SHP77 treated with DMSO at 0.1 percent for 48 hours (cell line): ENCODE measurements at places on chromosomes 13 and 19.
A peak's percentile ranks its signal among the peaks of the same experiment; 100 is the strongest.

- DNase-seq: no peak
Observed at GRCh38 chr19:15453091-15453578, 3.4 kb upstream of the WIZ start.

DNA sequence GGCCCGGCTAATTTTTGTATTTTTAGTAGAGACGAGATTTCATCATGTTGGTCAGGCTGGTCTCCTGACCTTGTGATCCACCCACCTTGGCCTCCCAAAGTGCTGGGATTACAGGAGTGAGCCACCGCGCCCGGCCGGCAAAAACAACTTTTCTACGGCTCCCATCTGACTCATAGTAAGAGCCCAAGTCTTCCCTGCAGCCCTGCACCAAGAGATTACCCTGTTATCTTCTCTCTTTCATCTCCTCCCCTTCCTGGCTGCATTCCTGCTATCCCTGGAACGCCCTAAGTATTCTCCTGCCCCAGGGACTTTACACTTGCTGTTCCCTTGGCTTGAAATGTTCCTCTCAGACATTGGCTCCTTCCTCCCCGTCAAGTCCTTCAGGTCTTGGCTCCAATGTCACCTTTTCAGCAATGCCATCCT is 6.6 kb downstream of the AP2S1 start:
- DNase-seq: no peak

- DNase-seq: no peak
Observed at GRCh38 chr19:51219307-51219706, 5.6 kb upstream of the CD33 start.

GRCh38 chr13:50636007-50636704 is 207.3 kb downstream of the DLEU7 start:
- no peak for DNase-seq

- DNase-seq: peak; percentile 89
Observed at GRCh38 chr19:49443366-49444099, 2.2 kb upstream of the SLC17A7 start.

- no peak for DNase-seq
Observed at GRCh38 chr13:94114166-94114565, 365.3 kb downstream of the DCT start.

GRCh38 chr13:38657191-38657590 is 29.7 kb upstream of the FREM2 start:
- DNase-seq: no peak

GRCh38 chr19:42436006-42436405 is 6.7 kb downstream of the CXCL17 start:
- no peak for DNase-seq

- no peak for DNase-seq
Observed at GRCh38 chr19:42226886-42227285, 6.8 kb downstream of the ZNF526 start.

DNA sequence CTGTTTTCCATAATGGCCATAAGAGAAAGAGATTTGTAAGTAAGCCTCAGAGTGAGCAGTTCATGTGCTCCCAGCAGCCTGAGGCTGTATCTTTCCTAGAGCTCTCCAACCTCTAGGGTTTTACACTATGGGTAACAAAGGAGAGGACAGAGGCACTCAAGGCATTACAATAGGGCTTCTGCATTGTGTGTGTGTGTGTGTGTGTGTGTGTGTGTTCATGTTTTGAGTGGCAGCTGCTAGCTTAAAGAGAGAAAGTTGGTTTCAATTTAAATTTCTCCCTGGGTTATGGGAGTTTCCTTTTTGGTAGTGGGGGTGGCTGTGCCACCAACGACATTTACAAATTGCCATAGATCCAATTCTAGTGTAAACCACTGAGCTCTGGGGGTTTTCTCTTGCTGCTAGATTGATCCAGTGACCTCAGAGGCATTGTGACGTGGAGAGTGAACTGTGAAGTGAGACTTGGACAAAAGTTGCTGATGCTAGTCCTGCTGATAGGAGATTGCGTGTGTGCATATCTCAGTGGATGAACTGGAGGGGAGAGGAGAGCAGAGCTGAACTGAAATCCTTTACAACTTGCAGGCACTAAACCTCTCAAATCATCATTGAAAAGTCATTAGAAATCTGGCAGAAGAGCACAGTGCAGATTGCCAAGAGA is 67.2 kb upstream of the OLFM4 start:
- no peak for DNase-seq

GRCh38 chr19:31312009-31312676 is 37.1 kb downstream of the TSHZ3 start:
- DNase-seq: no peak

DNA sequence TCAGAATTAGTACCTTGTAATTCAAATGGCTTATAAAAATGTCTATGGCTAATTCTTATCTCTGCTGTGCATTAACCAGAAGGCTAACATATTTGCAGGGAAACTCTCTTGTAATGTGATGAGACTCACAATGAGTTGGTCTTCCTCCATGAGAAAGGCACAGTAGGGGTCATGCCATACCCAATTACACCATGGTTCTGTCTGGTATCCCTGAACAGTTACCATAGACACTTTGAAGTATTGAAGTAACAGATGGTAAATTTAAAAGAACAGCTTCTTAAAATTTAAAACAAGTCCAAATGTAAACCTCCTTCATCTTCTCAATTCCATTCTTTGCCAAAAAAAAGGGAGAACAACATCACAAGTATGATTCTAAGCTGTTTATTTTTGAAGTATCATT is 22.6 kb upstream of the SLAIN1 start:
- DNase-seq: no peak

GRCh38 chr13:21338156-21338555 is 120.9 kb downstream of the ZDHHC20 start:
- no peak for DNase-seq

DNA sequence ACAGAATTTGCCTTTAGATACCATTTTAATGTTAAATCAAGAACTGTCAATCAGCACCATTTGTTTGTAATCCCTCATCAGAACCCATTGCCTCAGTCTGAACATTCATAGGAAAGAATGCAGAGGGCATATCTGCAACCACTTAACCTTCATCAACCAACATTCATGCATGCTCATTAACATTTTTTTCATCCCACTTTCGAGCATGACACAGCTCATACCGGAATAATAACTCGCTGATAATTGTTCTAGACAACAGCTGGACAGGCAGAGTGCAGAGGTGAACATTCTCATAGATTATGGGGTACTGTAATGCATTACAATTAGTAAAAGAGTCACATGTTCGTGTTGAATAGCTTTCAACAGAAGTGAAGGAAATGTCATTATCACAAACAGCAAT is 216.8 kb downstream of the DIAPH3 start:
- no peak for DNase-seq

GRCh38 chr19:40822161-40822560 is 23.2 kb downstream of the EGLN2 start:
- no peak for DNase-seq

GRCh38 chr13:42964761-42965161 is 27.3 kb downstream of the EPSTI1 start:
- DNase-seq: no peak

- peak; percentile 88 for DNase-seq
Observed at GRCh38 chr19:3284759-3285646, 60.5 kb downstream of the CELF5 start.
